Pancreas (tissue), 10 donors: ENCODE measurements at places on chromosomes 1 and 21.

DNA sequence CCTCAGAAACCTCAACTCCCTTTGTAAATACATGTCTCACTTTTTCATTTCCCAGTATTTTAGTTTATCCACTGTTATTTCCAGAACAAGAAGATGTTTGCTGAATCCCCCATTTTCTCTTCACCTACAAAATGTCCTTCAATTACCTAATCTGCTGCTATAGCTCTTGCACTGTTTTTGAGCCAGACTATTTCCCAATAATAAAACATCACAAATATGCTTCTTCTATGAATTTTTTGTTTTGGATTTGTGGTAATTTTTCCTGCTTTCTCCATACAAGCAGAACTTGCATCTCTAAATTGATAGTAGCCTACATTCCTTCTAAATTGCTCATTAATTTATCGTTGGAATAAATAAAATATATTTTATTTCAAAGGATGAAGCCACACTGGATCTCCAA, 199.6 kb upstream of the C1orf87 start:
- H3K36me3 ChIP-seq, result no peaks in the 10 kb centered on the region
- H3K4me3 ChIP-seq, result no peak overlapping the region
- H3K4me1 ChIP-seq, result peaks cover 5% of the 10 kb centered on the region
- H3K27me3 ChIP-seq, result no peaks in the 10 kb centered on the region
- no peak overlapping the region for H3K27ac ChIP-seq

DNA sequence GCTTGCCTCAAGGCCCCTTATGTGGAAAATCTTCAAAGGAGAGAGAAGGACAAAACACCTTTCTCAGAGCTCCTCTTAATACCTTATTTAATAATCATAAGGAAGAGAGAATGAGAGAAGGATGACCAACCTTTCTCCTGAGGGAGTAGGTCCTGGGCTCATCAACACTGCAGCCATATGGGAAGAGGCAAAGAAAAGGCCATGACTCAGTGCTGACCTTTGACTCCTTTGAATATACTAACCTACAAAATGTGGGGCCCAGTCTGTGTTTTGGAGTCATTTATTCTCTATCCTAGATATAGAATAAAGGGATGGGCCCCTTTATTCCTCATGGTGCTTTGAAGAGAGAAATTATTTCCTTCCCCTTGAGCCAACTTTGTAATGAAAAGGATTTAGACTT, 38.3 kb downstream of the CAMSAP2 start:
- H3K4me3 ChIP-seq, result no peak overlapping the region
- H3K4me1 ChIP-seq, result no peaks in the 10 kb centered on the region

DNA sequence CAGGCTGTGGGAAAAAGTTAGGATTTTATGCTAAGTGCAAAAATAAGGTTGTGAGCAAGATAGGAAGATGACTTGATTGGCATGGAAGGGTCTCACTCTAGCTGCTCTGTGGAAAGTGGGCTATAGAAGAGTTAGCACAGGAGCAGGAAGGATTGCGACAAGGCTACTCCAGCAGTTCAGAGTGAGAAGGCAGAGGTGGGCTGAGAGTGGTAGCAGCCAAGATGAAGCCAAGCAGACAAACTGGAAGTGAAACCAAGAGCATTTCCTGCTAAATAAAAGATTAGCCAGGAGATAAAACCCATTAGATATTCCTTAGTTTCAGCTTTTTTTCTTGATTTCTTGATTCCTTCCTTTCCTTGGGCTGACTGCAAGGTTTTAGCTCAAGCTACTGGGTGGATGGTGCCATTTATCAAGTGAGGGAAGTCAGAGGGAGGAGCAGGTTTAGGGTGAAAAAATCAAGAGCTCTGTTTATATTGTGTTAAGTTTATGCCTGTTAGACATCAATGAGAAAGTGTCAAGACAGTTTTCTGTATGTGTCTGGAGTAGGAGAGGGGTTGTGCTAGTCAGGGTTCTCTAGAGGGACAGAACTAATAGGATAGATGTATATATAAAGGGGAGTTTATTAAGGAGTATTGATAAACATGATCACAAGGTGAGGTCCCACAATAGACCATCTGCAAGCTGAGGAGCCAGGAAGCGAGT, 33.1 kb upstream of the ZNF644 start:
- no peaks in the 10 kb centered on the region for H3K27me3 ChIP-seq
- H3K4me1 ChIP-seq, result no peaks in the 10 kb centered on the region
- DNase-seq, result no peak
- no peak overlapping the region for H3K27ac ChIP-seq
- no peaks in the 10 kb centered on the region for H3K36me3 ChIP-seq

GRCh38 chr1:17725084-17725719, 29.9 kb upstream of the ACTL8 start:
- no peak overlapping the region for H3K27ac ChIP-seq
- no peaks in the 10 kb centered on the region for H3K27me3 ChIP-seq
- no peaks in the 10 kb centered on the region for H3K36me3 ChIP-seq
- H3K4me3 ChIP-seq, result no peak overlapping the region
- H3K4me1 ChIP-seq, result no peaks in the 10 kb centered on the region
- no peak for DNase-seq

- no peaks in the 10 kb centered on the region for H3K27me3 ChIP-seq
- DNase-seq, result no peak
- no peaks in the 10 kb centered on the region for H3K4me1 ChIP-seq
- H3K27ac ChIP-seq, result no peak overlapping the region
These were observed 59.8 kb downstream of the TOR1AIP2 start for GRCh38 chr1:179817789-179818188.
